Activated CD8-positive, alpha-beta T cell treated with anti-CD3 and anti-CD28 coated beads, Interleukin-2, amount 10 ng/mL, durations not matched to agents 7 days and 5 days (primary cell): ENCODE measurements at places on chromosomes 5 and 9. TPM values are rescaled to one million over a fixed set of nuclear protein-coding genes. Genes with fewer than 3 reads are reported as not detected.
A peak's percentile ranks its signal among the peaks of the same experiment; 100 is the strongest.

The PCDHA4 gene
- total RNA-seq = not detected

The CD72 gene
- 11.6 TPM for total RNA-seq

The SPINK6 gene
- total RNA-seq = not detected

The RAB3C gene
- total RNA-seq = not detected

The ARHGEF28 gene
- not detected for total RNA-seq

GRCh38 chr5:155959082-155959481 lies 367.9 kb upstream of the SGCD start:
- no peaks in the 10 kb centered on the region for H3K4me1 ChIP-seq
- H3K27me3 ChIP-seq = no peaks in the 10 kb centered on the region
- H3K27ac ChIP-seq = no peak overlapping the region
- no peak for DNase-seq
- H3K36me3 ChIP-seq = no peaks in the 10 kb centered on the region

GRCh38 chr5:95027151-95027721 lies 257.7 kb downstream of the MCTP1 start:
- H3K27me3 ChIP-seq = no peaks in the 10 kb centered on the region
- no peaks in the 10 kb centered on the region for H3K36me3 ChIP-seq
- H3K27ac ChIP-seq = no peak overlapping the region
- H3K4me3 ChIP-seq = no peak overlapping the region
- no peak for DNase-seq

DNA sequence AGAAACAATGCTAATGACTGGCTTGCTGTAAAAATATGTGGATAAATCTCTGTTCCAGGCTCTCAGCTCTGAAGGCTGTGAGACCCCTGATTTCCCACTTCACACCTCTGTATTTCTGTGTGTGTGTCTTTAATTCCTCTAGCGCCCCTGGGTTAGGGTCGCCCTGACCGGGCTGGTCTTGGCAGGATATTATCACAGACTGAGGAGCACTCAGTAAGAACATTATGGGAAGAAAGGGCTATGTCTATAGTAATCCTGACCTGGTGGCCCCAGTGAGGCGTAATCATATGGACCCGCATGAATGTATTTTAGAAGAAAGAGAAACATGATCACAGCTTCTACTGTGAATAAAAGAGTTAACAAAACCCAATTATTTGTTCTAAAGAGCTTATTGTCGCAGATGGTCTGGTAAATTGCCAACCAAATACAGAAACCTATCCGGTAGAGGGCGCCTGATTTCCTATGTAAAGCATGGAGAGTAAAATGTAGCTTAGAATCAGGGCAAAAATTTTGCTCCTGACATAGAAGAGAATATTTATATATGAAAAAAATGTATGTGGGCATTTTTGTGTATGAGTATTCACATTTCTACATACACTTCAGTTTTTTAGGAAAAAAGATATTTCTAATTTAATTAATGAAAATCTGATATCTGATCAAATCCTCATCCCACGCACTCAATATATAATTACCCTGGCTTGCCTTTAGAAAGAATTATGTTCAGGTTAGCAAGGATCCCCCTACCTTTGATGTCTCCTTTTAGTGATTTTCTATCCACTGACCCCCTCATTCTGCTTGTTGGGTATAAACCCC lies 5.8 kb upstream of the IFNA1 start:
- no peak overlapping the region for H3K4me3 ChIP-seq
- DNase-seq = peak; percentile 73
- no peaks in the 10 kb centered on the region for H3K4me1 ChIP-seq
- no peaks in the 10 kb centered on the region for H3K36me3 ChIP-seq
- H3K27ac ChIP-seq = no peak overlapping the region

DNA sequence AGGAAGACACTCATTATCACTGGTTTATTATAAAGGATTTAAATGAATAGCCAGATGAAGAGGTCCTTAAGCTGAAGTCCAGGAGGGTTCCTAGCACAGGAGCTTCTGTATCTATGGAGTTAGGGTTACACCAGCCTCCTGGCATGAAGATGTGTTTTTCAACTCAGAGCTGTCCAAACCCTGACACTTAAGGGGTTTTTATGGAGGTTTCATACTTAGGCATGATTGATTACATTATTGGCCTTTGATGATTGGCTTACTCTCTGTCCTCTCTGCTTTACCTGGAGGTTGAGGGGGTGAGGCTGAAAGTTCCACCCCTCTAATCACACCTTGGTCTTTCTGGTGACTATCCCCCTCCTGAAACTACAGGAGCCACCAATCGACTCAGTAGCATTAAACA lies 84.9 kb upstream of the ZNF169 start:
- H3K27ac ChIP-seq = no peak overlapping the region
- DNase-seq = no peak
- H3K36me3 ChIP-seq = peaks cover 69% of the 10 kb centered on the region
- no peaks in the 10 kb centered on the region for H3K27me3 ChIP-seq
- H3K4me3 ChIP-seq = no peak overlapping the region

DNA sequence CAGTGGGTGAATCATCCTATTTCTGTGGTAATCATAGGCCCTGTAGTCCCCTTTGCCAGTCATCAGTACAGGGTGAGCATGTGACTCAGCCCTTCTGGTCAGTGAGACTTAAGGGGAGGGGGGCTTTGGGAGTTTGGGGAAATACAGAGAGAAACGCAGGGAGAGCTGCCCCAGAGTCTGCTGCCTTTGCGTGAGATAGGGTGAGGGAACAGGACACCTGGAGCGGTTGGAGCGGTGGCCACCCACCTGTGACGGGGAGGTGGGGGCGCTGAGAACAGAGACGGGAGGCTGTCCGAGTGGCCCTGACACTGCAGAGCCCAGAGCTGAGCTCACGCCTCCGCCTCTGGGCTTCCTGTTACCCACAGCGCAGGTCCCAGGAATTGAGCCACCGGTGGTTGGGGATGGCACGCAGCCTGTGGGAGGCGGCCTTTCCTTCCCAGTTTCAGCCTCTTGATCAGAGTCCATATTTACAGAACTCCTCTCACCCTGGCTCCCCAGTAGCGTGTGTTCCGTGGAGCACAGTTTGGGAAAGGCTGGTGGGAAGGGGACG lies 92.0 kb upstream of the ERCC6L2 start:
- peaks cover 24% of the 10 kb centered on the region for H3K27me3 ChIP-seq
- DNase-seq = no peak
- H3K4me3 ChIP-seq = no peak overlapping the region
- no peaks in the 10 kb centered on the region for H3K36me3 ChIP-seq
- peaks cover 8% of the 10 kb centered on the region for H3K4me1 ChIP-seq
- no peak overlapping the region for H3K27ac ChIP-seq

DNA sequence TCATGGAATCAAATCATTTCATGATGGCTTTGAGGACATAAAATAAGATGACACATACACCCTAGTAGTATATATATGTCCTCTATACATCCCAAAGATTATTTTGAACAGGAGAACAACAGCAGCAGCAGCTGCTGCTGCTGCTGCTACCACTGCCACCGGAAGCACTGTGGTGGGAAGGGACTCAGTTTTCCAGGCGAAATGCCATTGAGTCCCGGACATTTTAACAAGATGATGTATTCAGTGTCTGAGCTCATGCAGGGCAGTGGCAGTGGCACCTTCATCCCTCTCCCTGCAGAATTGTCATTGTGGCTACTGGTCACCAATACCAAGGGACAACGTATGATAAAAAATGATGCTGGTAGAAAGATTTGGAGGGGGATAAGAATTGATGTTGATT lies 151.3 kb downstream of the CHSY3 start:
- no peaks in the 10 kb centered on the region for H3K36me3 ChIP-seq
- H3K4me1 ChIP-seq = no peaks in the 10 kb centered on the region
- no peak overlapping the region for H3K27ac ChIP-seq
- no peaks in the 10 kb centered on the region for H3K27me3 ChIP-seq
- no peak for DNase-seq

GRCh38 chr9:115134941-115135340 lies 17.0 kb upstream of the TNC start:
- H3K27ac ChIP-seq = no peak overlapping the region
- H3K36me3 ChIP-seq = no peaks in the 10 kb centered on the region
- peaks cover 22% of the 10 kb centered on the region for H3K27me3 ChIP-seq
- no peak for DNase-seq

GRCh38 chr5:127353796-127354195 lies 63.2 kb downstream of the MEGF10 start:
- no peak for DNase-seq
- H3K27ac ChIP-seq = no peak overlapping the region
- H3K4me3 ChIP-seq = no peak overlapping the region
- no peaks in the 10 kb centered on the region for H3K4me1 ChIP-seq

DNA sequence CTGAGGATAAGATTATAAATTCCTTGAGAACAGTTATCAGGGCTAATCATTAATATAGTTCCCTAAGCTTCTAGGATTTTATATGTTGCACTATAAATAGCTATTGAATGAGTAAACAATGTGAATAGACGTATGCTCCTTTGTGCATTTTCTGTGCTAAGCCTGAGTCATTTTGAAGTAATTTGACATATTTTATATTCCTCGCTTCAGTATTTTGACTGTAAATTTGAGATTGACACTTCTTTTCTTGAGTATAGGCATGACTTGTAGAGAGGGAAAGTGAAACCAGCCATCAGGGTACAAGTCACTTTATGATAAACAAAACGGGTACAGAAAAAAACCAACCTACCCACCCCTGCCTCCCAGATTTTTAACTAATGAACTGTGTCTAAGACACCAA lies 367.7 kb upstream of the PRR16 start:
- no peaks in the 10 kb centered on the region for H3K27me3 ChIP-seq
- H3K36me3 ChIP-seq = no peaks in the 10 kb centered on the region
- no peak overlapping the region for H3K4me3 ChIP-seq
- no peak for DNase-seq
- H3K4me1 ChIP-seq = no peaks in the 10 kb centered on the region
- H3K27ac ChIP-seq = no peak overlapping the region

DNA sequence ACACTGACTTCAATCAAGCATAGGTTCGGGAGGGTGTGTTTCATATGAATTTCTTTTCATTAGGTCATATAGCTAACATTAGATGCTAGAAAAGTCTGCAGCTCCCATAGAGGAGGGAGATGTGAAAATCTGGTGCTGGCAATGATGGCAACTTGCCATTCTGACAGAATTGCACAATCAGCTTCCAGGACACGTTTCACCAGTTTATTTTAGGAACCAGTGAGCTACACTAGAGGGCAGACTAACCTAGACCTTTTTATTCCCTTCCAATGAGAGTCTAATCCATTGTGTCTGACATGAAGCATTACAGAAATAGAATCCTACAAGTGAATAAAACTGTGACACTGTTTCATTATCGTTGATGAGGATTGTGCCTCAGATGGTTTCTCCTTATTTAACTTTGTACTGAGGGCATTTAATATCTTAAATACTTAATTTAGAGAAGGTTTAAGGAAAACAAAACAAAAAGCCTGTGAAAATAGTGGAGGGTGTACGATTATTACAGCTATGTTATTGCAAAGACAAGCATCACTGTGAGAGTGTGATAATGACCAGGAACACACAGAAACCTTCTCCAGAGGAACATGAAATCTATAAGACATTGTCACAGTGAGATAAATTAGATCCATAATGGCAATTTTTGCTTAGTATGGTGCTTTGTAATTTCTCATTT lies 363.3 kb upstream of the RPS23 start:
- peaks cover 22% of the 10 kb centered on the region for H3K4me1 ChIP-seq
- no peaks in the 10 kb centered on the region for H3K36me3 ChIP-seq
- no peak overlapping the region for H3K4me3 ChIP-seq
- DNase-seq = peak; percentile 48

DNA sequence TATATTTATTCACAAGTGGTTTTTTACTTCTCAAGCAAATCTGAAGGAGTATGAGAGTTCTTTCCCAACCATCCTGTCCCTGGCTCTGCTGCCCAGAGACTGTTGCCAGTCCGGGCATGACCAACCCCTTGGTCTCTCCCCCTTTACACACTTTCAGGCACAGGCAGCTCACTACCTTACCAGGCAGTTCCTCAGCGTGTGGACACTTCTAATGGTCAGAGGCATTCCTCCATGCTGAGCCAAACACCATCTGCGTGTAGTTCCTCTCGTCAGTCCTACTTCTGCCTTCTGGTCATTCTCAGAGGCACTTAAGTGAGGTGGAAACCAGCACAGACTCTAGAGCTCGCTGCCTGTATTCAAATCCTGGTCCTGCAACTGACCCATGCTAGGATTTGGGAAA lies 56.1 kb downstream of the TSTD2 start:
- DNase-seq = no peak
- no peaks in the 10 kb centered on the region for H3K27me3 ChIP-seq
- H3K36me3 ChIP-seq = no peaks in the 10 kb centered on the region
- H3K4me3 ChIP-seq = no peak overlapping the region
- no peak overlapping the region for H3K27ac ChIP-seq

DNA sequence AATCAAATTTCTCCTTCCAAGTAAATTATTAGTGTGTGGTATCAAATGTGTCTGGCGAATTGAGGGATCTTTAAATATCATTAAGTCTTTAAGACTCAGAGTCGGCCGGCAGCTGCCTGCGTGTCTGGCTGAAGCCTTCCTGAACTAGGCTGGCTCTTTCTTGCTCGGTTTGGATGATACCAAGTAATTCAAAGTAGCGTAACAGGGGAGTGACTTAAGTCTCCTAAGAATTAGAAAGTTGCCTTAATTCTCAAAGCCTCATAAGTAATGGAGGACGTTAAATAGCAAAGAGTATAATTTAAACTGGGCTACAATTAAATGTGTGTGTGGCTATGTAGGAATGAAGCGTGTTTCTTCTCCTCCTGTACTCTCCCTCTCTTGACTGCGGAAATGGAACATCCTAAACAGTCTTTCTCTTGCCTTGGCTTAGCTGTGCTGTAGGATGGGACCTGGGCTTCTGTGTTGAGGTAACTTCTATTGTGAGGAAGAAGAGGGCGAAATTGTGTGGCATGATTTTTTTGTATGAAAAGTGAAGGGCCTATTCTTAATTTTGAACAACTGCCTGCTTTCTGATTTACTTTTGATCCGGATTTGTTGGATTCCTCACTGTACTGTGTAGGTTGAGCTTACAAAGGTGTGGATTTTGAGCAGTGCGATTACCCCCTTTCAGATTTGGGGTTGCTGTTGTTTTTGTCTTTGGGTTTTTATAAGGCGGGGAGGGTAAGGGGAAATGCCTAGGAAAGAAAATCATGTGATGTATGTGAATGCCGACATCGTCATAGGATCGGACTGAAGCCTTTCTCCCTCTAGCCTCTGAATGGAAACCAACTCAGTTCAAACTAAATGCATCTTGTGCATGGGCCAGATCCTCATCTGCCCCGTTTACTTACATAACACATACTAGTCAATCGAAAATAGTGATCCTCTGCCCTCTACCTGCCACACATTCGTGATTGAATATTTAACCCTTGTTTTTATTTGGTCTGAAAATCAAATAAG lies 29.9 kb downstream of the CPEB4 start:
- H3K27me3 ChIP-seq = no peaks in the 10 kb centered on the region
- H3K4me1 ChIP-seq = peaks cover 6% of the 10 kb centered on the region
- H3K27ac ChIP-seq = no peak overlapping the region
- no peak overlapping the region for H3K4me3 ChIP-seq
- peaks cover 5% of the 10 kb centered on the region for H3K36me3 ChIP-seq

DNA sequence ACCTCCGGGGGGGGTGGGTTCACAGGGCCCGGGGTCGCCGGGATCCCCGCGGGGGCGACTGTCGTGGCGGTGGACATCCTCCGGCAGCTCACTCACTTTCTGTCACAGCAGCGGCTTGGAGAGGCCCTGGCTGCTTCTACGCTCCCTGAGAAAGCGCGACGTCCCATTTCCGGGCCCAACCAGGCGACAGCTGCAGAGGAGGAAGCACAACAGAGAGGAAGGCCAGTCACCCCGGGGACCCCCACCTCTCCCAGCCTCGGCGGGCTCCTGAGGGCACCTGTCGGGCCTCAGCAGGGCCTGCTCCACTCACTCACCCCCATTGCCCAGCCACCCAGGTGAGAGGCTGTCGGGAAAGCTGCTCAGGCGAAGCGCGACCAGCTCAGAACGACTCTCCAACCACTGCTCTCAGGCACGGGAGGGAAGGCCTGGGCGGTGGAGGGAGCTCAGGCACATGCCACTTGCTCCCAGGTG lies 14.4 kb downstream of the BRD3 start:
- H3K36me3 ChIP-seq = peaks cover 10% of the 10 kb centered on the region
- no peaks in the 10 kb centered on the region for H3K4me1 ChIP-seq
- DNase-seq = no peak
- H3K27me3 ChIP-seq = no peaks in the 10 kb centered on the region
- no peak overlapping the region for H3K4me3 ChIP-seq
- H3K27ac ChIP-seq = no peak overlapping the region
